NCI-H1048 (cell line): ENCODE measurements at places on chromosomes 3 and 15.

DNA sequence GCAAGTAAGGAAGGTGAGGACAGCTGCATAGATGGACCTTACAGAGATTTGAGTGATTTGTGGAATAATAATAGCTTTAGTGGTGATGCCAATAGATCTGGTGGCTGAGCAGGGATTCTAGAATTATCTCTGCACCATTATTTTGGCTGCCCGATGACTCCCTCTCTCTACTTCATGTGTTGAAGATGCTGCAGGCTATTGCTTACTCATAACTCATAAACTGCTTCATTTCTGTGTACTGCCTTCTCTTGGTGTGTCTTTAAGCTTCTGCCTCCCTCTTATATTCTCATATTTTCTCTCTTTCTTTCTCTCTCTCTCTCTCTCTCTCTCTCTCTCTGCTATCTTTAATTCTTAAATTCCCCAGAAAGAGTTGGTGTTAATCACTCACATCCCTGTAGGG lies 256.0 kb upstream of the TRIM42 start:
- no peak for DNase-seq

DNA sequence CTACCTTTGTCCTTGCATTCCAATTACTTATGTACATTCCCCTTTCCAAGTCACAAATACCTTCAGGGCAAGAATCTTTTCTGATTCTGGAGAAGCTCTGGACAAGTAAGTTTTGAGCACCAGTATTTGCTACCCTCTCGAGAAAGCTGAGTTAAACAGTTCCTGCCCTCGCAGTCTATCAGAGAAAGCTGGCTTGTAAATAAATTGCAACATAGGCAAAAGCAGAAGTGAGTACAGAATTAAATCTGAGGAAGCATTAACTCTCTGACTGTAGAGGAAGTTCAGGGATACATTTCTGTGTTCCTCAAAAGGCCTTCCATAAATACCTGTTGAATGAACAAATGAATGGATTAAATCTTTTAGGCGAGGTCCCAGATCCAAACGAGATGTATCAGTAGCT lies 1.2 kb downstream of the OSBPL11 start:
- no peak for DNase-seq

- DNase-seq = no peak
Measured at GRCh38 chr3:179035232-179035631, 36.4 kb downstream of the ZMAT3 start.

DNA sequence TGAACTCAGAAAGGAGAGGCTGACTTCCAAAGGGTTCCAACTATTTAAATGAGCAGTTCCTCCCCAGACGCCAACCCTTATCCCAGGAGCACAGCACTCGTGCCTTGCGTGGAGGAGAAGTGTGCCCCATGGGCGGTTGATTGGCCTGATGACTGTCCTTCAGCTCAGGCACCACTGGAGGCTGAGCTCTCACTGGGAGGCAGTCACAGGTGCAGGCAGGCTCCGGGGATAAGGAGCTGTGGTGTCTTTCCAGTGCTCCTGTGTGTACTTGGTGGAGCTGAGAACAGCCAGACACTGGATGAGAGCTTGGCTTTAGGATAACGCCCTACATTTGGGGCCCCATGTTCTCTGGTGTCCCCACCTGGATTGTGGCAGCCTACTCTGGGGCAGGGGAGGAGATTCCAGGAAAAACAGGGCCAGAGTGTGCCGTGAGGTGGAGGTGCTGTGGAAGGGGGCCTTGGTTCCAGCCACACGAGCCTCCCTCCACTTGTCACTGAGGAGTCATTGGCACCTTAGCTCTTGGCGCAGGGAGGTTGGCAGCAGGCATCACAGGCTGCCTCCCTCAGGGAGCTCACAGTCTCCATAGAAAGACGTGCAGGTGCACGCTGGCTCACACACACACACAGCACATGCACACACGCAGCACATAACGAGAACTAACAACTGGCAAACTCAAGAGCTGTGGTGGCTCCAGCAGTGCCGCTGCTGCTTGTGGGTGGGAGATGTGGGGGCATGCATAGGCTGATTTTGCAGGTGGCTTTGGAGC lies 22.7 kb upstream of the EPHB3 start:
- DNase-seq = no peak

DNA sequence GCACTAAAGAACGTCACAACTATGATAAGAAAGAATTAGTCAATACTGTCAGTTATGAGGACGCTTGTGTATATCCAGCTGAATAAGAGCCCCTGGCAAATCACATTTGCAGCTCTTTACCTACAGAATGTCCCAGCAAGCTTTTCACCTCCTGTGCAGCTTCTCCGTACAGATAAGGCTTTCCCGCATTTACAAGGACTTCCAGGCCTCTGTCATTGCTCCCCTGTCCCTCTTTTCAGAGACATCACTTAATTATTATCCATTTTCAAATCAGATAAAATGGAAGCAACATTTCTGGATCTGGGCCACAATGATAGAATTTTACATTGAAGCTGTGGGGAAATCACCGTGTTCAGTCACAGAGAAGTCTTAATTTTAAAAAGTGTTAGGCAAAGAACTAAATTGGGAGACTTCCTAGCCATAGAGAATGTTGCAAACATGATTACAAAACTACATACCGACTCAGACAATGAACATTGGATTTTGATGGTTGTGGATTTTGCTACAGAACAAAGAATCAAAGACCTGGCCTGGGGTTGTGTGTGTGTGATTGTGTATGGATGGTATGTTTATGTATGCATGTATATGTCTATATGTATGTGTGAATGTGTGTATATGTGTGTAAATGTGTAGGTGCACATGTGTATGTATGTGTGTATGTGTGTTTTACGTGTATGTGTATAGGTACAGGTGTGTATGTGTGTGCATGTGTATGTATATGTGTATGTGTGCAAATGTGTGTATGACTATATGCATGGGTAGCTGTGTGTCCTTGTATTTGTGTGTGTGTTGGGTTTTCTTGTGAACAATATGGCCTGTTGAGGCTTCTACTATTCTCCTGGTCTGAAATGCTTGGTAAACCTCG lies 41.5 kb downstream of the MGLL start:
- no peak for DNase-seq

GRCh38 chr3:174636451-174636850 lies 222.7 kb upstream of the NAALADL2 start:
- DNase-seq = no peak
